ENCODE measurements at places on chromosomes 1 and 21. TPM values are rescaled to one million over a fixed set of nuclear protein-coding genes. Genes with fewer than 3 reads are reported as not detected.

DYNLT4 gene
- total RNA-seq: 0.96 TPM

B4GALT2 gene
- 76.8 TPM for total RNA-seq

HES2 gene
- 8.4 TPM for total RNA-seq

KPRP gene
- total RNA-seq: not detected

RAB7B gene
- total RNA-seq: 0.22 TPM

PTAFR gene
- 1.3 TPM for total RNA-seq

MXRA8 gene
- total RNA-seq: 0.74 TPM

MYOC gene
- total RNA-seq: not detected

ADAMTS1 gene
- 0.98 TPM for total RNA-seq

KRTAP19-1 gene
- not detected for total RNA-seq

CALML6 gene
- total RNA-seq: 2.3 TPM

MROH7 gene
- total RNA-seq: 1.1 TPM

HTR6 gene
- 0.57 TPM for total RNA-seq

RNF2 gene
- 39.1 TPM for total RNA-seq

GUK1 gene
- total RNA-seq: 145 TPM

ATXN7L2 gene
- 7.2 TPM for total RNA-seq

PLA2G4A gene
- 8.6 TPM for total RNA-seq

ERG gene
- total RNA-seq: 0.17 TPM

FCRL5 gene
- not detected for total RNA-seq

OR2T27 gene
- not detected for total RNA-seq

CNR2 gene
- total RNA-seq: 0.05 TPM

Measured in HCT116 (cell line).